Vagina (tissue), 2 donors: ENCODE measurements at places on chromosomes 6 and 20.

- DNase-seq, result no peak
Measured at GRCh38 chr6:38487423-38487822, 152.3 kb downstream of the BTBD9 start.

- DNase-seq, result no peak
Measured at GRCh38 chr20:36523341-36523740, 18.0 kb upstream of the MYL9 start.

- DNase-seq, result no peak
Measured at GRCh38 chr6:116369540-116369939, 1.2 kb upstream of the DSE start.

DNA sequence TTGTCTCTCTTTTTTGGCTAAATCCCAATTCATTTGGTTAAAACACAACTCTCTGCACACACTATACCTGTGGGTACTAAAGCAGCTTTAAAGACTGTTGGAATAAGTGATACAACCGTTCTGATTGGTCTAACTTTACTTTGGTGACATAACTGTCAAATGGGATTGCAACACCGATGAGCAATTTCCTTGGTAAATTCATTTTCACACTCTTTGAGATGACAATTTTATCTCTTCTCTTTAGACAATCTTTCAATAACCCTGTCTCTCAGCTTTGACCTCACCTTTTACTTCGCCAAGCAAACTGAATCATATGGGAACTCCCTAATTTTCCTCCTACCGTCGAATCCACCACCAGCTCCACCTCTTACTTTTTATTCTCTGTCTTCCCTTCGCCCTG, 60.8 kb downstream of the ECT2L start:
- DNase-seq, result no peak

- DNase-seq, result no peak
Measured at GRCh38 chr6:164579035-164579434, 730.4 kb downstream of the C6orf118 start.

GRCh38 chr6:29651413-29652197, 5.3 kb upstream of the MOG start:
- DNase-seq, result no peak

- DNase-seq, result no peak
Measured at GRCh38 chr20:31473331-31474096, 1.4 kb downstream of the DEFB124 start.
